ENCODE measurements at places on chromosomes 2 and 18.

- DNase-seq = no peak
Observed at GRCh38 chr2:78029392-78029995, 507.3 kb upstream of the LRRTM4 start.

DNA sequence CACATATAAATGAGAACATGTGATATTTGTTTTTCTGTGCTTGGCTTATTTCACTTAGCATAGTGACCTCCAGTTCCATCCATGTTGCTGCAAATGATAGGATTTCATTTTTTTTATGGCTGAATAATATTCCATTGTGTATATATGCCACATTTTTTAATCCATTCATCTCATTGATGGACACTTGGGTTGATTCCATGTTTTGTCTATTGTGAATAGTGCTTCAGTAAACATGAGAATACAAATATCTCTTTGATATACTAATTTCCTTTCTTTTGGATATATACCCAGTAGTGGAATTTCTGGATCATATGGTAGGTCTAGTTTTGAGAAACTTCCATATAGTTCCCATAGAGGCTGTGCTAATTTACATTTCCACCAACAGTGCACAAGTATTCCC, 3.7 kb upstream of the NEMP2 start:
- no peak for DNase-seq

GRCh38 chr18:66560094-66560493, 43.8 kb downstream of the CDH19 start:
- DNase-seq = peak; percentile 31

- no peak for DNase-seq
Observed at GRCh38 chr2:232018181-232018580, 56.7 kb downstream of the DIS3L2 start.

GRCh38 chr18:3093624-3094337, 80.8 kb upstream of the LPIN2 start:
- DNase-seq = no peak

DNA sequence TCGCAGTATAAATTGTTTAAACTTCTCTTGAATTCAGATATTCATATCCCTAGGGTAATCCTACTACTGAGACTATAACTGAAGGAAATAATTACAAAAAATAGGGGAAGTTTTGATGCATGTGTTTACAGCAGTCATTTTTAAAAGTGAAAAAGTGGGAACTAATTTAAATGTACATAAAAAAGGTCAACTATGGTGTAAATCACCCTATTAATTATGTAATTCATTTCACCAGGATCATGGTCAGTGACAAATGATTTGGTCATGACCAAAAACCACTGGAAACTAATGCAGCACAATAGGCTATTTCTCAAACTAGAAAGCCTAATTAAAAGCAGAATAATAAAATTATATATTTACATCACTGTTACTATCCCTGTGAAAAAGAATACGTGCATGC, 5.0 kb upstream of the CNGA3 start:
- no peak for DNase-seq

- peak; percentile 37 for DNase-seq
Observed at GRCh38 chr2:127324635-127325034, 30.7 kb upstream of the ERCC3 start.

GRCh38 chr2:133303150-133303549, 265.1 kb downstream of the NCKAP5 start:
- DNase-seq = no peak

DNA sequence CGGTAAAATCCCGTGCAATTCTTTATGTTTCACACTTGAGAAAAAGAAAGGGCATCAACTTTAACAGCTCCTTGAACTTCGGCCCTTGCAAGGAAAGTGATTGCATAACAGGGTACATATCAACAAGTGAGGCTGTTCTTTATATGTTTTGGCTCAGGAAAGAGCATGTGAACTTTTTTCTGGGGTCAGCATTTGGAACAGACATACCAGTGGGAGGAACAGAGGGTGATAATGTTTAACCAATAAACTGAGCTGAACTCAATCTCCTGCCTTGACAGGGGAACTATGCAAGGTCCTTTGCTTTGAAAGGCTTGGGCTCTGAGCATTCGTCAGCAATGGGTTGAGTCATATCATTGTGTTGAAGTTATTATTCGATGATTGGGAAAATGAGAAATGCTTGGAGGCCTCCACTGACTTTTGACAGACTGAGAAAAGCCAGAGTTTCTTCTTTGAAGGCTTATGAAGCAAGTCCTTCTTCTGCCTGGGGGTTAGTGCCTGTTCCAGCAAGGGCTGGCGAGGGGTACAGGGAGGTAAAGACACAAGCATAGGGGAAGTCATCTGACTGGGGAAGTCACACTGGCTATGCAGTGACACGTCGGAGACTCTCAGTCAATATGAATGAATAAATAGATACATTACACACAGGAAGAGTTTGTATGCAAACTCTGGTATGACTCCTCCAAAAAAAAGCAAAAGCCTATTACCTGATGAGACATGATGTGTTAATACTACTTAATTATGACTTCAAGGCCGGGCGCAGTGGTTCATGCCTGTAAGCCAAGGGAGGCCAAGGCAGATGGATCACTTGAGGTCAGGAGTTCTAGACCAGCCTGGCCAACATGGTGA, 57.2 kb downstream of the CYB5A start:
- DNase-seq = no peak

DNA sequence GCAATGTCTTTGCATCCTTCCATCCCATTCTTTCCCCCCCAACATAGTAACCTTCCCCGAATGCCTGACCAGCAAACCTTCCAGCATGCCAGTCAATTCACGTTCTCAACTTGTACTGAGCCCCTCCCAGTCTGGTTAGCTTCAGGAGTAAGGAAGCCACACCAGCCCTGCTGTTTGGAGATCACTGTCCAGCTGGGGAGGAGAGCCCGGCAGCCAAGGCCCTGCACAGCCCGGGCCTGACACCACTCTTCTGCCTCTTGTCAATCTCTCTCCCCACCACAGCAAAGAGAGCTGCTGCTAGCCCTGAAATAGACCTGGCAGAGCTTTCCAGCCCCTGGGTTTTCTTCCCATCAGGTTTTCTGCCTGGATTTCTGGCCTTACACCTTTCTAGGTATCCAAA, 185.8 kb upstream of the ID2 start:
- DNase-seq = no peak

- no peak for DNase-seq
Observed at GRCh38 chr2:8889978-8890377, 52.6 kb upstream of the KIDINS220 start.

Measured in AML-193 (cell line).